ENCODE measurements at places on chromosomes 12 and 14.

DNA sequence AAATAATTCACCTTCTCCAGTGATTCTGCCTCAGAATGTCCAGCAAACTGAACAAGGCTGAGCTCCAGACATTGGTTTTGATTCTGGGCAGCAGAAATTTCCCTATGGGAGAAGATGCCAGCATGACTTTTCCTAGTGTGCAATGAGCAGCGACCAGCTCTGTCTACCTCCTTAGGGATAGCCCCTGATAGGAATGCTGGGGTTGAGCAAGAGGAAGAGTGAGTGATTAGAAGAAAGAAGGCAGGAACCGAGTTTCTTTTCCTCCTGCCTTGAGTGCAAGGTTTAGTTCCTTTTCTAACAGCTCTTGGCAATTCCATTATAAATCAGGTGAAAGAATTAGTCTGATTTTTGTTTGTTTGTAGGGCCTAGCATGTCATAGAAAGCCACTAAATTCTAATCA is 379.0 kb downstream of the DAD1 start:
- no peak for DNase-seq

GRCh38 chr12:75838309-75838708 is 193.3 kb downstream of the PHLDA1 start:
- DNase-seq = no peak

DNA sequence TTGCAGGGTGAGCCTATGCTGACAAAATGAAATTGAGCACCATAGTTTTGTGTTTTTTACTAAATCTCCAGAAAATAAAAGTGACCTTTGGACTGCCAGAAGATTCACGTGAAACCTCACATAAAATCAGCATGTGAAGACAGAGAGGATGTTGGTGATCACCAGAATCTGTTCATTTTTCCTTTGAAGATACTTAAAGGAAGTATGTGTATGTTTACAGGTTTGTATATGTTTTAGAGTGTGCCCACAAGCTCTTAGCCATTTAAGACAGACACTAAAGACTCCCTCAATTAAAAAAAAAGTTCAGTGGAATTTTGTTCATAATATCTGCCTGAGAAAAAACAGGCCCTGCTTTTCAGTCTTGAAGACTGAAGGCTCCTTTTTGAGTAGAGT is 25.9 kb downstream of the DDX47 start:
- DNase-seq = no peak

GRCh38 chr14:32588448-32589320 is 259.6 kb downstream of the AKAP6 start:
- no peak for DNase-seq

GRCh38 chr12:11631288-11631687 is 18.2 kb upstream of the ETV6 start:
- no peak for DNase-seq

- no peak for DNase-seq
Measured at GRCh38 chr14:36181417-36181816, 4.9 kb upstream of the PTCSC3 start.

GRCh38 chr14:29273513-29273912 is 506.9 kb downstream of the FOXG1 start:
- DNase-seq = no peak
